ENCODE measurements at places on chromosomes 13 and 19.

- no peak for DNase-seq
Measured at GRCh38 chr13:112928972-112929782, 39.8 kb upstream of the MCF2L start.

DNA sequence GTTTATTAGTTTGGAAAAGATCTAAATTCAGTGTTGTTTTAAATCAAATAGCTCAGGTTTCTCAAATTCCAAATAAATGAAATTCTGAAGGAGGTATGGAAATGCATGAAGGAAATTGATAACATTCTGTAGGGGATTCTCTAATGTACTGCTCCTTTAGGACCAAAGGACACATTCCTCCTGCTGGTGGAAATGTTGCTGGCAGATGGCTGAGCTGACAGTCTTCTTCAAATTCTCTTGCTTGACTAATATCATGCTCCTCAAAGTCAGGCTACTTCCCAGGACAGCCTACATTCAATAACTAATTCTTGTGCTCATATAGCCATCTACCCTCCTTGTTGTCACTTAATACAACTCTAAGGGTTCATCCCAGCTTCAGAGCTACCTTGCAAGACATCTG lies 1118.5 kb downstream of the PCDH9 start:
- no peak for DNase-seq

DNA sequence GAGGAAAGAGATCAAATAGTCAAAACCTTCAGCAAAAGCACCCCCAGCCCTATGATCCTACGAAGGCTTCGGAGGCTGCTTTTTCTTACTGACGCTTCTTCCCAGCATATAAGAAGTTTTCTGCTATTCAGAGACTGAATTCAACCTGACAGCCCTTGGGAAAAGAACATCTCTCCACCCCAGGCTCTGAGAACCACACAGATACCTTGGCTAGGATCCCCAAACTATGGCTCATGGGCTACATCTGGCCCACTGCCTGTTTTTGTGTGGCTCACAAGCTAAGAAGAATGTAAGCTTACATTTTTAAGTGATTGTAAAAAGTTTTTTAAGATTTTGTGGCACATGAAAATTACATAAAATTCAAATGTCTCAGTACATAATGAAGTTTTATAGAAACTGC lies 3.0 kb downstream of the SLC15A1 start:
- no peak for DNase-seq

DNA sequence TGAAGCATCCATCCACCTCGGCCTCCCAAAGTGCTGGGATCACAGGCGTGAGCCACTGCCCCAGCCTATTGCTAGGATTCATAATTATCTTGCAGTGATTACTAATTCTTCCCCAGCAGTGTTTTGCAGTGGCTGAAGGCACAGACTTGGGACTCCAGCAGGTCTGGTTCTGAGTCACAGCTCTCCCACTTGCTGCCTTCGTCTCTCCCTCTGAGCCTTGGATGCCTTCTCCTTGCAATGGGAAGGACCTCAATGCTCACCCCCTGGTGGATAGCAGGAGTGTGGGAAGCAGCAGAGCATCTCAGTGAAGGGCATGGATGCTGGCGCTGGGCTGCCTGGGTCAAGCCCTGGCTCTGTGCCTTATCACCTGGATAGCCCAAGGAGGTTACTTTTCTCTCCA lies 37.6 kb upstream of the SHKBP1 start:
- DNase-seq: no peak
